ENCODE measurements at places on chromosomes 2 and 18.

DNA sequence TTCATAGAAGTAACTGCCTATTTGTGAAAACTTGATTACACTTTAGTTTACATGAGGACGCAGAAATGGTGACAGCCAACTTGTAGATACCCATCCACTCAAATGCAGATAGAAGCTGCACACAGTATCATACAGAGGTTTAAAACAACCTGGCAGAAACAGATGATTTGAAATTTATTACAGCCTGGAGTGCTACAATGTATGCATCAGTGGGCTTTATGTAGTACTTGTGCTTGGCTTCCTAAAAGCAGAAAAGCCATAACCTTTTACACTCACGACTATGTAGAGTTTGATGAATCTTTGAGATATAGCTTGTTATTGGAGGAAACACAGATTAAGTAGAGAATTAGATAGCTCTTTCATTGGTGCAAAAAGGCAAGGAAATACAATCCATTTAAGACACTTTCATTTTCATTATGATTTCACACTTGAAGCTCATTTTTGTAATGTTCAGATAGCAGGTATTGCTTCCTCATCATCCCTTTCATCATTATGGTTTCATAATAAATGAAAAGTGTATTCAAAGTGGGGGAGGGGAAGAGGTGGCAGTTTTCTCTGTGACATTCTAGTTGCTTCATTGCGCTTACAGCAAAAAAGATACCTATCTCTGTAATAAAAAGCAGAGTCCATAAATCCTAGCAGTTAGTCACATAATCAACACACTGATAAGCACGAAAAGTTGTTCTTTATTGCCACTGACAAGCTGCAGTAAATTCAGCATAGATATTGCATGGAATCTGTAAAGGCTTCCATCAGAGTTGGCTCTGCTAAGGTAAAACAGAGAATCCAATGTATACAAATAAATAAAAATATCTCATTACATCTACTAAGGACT is 789.8 kb upstream of the FSHR start:
- no peak for DNase-seq

- DNase-seq = no peak
These were observed 806.4 kb downstream of the TRIB2 start for GRCh38 chr2:13522917-13523821.

DNA sequence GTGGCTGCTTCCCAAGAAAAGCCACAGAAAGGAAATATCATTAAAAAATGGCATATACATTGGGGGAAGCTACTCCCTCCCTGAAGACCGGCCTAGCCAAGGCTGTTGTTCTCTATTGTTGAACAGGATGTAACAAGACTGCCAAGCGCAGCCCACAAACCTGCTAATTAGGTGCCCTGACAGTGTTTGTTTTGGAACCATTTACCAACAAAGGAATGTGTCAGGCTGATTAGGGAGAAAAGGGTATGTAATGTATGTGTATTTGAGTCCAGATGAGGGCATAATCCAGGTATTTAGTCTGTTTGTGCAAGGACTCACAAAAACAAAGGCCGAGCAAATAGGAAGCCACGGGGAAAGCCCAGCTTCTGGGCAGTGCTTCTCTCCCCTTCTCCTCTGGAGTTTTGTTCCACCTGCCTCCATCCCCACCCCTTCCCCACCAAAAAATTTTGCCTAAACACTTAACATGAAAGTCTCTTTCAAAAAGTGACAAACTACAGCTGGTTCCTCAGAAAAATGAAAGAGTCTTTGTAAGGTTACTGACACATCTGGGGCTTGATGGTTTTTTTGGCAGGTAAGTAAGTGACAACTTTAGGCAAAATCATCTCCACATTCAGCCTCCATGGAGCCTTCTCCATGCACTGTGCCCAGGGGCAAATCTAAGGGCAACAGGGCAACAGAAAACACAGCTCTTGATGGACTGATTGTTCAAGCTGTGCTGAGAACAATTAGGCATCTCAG is 78.3 kb upstream of the FZD5 start:
- peak; percentile 19 for DNase-seq

DNA sequence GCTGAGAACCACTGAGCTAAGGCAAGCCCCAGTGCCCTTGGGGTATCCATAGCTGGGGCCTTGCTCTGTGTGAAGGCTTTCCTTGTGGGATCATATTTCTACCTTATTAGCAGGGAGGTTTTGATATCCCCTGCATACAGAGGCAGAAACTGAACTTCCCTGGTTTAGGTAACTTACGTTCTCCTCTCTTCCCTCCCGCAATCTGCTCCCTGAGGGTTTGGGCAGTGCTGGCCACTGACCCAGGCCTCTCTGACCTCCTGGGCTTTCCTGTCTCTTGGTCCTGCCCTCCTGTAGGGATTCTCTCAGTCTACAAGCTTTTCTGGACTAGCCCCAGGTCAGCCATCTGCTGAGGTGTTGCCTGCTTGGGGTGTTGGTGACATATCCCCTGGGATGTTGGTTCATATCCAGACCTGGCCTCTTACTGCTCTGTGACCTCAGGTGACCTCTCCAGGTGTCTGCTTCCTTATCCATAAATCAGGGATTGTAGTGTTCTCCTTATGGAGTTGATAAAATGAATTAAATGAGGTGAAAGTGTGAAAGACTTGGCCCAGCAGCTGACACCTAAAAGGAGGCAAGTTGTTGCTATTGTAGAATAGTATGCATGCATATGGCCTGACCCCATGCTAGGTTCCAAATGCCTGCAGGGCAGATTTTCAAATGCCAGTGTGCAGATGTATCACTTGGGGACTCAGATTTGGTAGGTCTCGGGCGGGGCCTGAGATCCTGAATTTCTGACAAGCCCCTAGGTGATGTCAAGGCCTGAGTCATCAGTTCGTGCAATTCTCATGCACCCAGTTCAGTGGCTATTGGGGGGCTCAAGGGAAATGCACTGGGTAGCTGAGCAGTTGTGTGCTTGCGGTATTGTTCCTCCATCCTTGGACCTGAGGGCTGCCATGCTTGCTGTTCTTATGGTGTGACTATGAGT is 106.6 kb downstream of the FHOD3 start:
- no peak for DNase-seq

- DNase-seq = no peak
These were observed at the start of gene FABP1 for GRCh38 chr2:88127888-88128653. Gene FABP1 (minus strand): TSS chr2:88128062. CDS start chr2:88128017, 45 bp downstream.

- DNase-seq = peak; percentile 17
These were observed 57.5 kb downstream of the ZRANB3 start for GRCh38 chr2:135473567-135473966.

DNA sequence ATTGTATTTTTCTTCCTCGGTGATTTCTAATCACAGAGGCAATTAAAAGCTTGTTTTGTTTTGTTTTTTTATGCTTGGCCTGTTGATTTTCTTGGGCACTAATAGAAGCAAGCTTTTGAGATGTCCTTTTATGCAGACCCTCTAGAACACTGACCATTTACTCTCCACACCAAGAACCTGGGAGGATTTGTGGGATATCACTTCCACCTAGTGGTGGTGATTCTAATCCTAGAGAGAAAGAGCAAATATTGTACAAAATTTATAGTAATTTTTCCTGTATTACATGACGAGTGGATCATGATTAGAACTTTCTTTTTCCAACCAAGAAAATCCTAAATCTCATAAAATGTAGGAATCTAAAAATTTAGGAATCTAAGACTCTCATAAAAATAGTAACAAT is 23.4 kb downstream of the NEMP2 start:
- peak; percentile 34 for DNase-seq

GRCh38 chr2:178418426-178418825 is 32.5 kb downstream of the PRKRA start:
- no peak for DNase-seq

- no peak for DNase-seq
These were observed 342.9 kb downstream of the SPAG16 start for GRCh38 chr2:213627054-213627710.

DNA sequence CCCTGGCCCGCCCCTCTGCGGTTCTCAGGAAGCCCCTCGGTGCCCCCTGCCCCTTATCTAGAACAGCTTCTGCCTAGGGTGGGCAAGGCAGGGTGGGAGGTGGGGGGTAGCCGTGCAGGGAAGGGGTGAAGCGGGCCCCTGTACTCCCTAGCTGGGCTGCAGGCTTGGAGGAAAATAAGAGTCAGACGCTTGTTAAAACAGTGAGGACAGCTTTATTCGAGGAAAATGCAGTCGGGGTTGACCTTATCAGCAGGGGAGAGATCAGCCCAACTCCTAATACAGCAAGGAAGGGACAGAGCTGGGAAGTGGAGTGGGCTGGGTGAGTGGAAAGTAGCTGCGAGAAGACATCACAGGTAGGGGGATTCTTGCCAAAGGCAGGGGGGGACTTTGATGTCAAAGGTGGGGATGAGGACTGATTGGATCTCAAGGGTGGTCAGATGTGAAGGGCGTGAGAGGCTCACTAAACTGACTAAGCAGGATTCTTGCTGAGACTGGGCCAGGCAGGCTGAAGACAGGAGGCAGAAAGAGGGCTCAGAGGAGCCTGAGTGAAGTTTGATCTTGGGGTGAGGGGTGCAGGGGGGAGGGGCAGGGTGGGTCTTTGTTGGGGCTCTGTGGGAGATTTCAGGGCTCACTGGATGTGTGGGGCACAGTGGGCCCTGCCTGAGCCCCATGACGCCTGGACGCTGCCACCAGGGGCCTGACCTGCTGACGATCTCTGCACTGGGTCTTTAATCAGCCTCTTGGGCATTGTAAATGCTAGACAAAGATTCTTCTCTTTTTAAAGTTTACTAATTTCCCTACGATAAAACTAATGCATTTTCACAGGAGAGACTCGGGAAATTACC is 29.9 kb downstream of the HPCAL1 start:
- no peak for DNase-seq

- DNase-seq = no peak
These were observed 922.7 kb upstream of the CHAC2 start for GRCh38 chr2:52844701-52845423.

Measured in fibroblast of gingiva (primary cell).